Type B pancreatic cell (in vitro differentiated cells): ENCODE measurements at places on chromosomes 3 and 15.

GRCh38 chr3:15903759-15904720 lies 106.3 kb upstream of the ANKRD28 start:
- no peak for DNase-seq

GRCh38 chr3:149251186-149251585 lies 29.6 kb upstream of the CP start:
- DNase-seq: no peak

DNA sequence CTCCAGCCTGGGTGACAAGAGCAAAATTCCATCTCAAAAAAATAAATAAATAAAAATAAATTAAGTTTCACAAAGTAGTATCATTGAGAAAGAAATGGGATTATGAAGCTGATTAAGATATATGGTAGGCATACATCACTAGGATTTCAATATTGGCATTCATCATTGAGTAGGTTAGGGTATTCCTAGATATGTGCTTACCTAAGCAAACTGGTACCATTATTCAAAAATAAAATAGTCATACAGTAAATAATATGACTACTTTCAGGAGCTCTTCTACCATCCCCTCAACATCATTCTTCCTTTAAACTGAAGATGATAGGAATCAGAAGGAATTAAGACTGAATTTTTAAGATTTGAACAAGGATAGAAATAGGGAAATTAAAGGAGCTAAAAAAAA lies 66.6 kb downstream of the FRMD5 start:
- no peak for DNase-seq

GRCh38 chr3:102125197-102125993 lies 276.1 kb downstream of the NFKBIZ start:
- DNase-seq: no peak

GRCh38 chr15:57640930-57641682 lies 49.4 kb downstream of the MYZAP start:
- DNase-seq: no peak

GRCh38 chr3:142285083-142285517 lies 59.7 kb upstream of the GK5 start:
- DNase-seq: no peak

GRCh38 chr3:122245513-122246174 lies 62.2 kb downstream of the CASR start:
- no peak for DNase-seq

GRCh38 chr15:74135041-74135565 lies 4.7 kb downstream of the ISLR2 start:
- no peak for DNase-seq

- no peak for DNase-seq
Observed at GRCh38 chr15:31101262-31102038, at the start of gene TRPM1. Gene TRPM1, minus strand, starts transcription at chr15:31101725. Its CDS starts 20,370 bp downstream, at chr15:31081355.

DNA sequence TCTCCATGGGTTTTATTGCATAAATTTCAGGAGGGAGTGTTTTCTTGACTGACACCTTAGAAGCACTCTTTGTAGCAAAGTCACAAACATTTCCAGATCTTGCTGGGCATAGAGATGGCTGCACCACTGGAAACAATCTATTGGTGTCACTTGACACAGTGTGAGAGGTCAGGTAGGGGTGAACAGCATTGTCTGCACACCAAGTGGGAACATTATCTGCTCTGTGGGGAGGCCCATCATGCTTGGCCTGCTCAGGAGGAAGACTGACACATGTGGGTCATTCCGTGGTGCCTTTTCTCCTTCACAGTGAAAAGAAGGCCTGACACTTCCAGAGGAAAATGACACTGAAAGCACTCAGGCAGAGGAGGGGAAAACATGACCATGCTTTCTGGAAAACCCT lies 149.9 kb upstream of the GALNT15 start:
- DNase-seq: no peak

GRCh38 chr3:120182613-120183511 lies 88.6 kb upstream of the GSK3B start:
- no peak for DNase-seq

GRCh38 chr3:115120597-115120996 lies 26.5 kb downstream of the ZBTB20 start:
- DNase-seq: no peak

GRCh38 chr3:171419457-171419856 lies 40.7 kb downstream of the TNIK start:
- DNase-seq: no peak
